Forelimb muscle (tissue), 1 donor: ENCODE measurements at places on chromosomes 12 and 14. TPM values are rescaled to one million over a fixed set of nuclear protein-coding genes. Genes with fewer than 3 reads are reported as not detected.

DNA sequence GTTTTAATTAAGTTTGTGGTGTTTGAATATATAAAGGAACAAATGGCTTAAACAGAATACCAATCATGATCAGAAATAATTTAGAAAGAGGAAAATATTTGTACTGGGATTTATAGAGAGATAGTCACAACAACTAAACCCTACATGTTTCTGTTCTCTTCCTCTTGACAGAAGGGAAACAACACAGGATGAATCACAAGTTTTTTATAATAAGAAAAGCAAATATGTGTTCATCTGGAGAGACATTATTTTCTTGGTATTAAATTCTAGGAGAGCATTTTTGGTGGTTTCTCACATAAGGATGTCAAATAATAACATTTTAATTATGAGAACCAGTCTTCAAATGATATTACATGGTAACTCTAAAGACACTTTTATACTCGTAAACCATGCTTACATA is 232.9 kb upstream of the PKP2 start:
- no peak for DNase-seq

- DNase-seq: no peak
These were observed 77.8 kb downstream of the PDE6H start for GRCh38 chr12:15050659-15051058.

GRCh38 chr14:103684471-103684870 is 30.8 kb downstream of the XRCC3 start:
- DNase-seq: no peak

DNA sequence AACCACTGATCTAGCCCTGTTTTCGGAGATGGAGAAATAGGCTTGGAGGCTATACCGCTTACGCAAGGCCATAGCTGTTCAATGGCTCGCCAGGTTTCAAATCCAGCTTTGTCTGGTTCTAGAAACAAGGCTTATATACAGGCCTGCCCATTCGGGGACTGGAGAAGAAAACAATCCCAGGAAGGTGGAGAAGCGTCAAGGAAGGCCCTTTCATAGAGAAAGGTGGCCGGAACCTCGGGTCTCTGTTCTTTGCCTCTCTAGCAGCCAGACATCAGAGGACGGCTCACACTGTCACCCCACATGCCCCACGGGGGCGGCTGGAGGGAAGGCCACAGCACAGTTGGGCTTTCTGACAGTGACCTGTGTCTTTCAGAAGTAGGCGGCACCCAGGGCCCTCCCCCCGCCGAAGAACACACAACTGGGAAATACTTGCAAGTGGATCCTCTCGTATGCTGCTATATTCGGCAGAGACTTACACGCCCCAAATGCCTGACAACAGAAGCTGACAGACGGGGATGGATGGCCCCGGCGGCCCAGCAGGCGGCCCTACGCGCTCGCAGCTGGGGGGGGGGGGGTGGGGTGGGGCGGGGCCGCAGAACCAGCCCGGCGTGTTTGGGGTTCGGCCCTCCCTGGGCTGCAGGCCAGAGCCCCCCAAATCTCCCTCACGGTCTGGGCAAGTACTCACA is 4.5 kb upstream of the SETD1B start:
- DNase-seq: no peak

The CDC42BPB gene
- polyA plus RNA-seq: 50.8 TPM

The ATG14 gene
- 15.1 TPM for polyA plus RNA-seq
